ENCODE measurements at places on chromosomes 6 and 20. TPM values are rescaled to one million over a fixed set of nuclear protein-coding genes. Genes with fewer than 3 reads are reported as not detected.

DNA sequence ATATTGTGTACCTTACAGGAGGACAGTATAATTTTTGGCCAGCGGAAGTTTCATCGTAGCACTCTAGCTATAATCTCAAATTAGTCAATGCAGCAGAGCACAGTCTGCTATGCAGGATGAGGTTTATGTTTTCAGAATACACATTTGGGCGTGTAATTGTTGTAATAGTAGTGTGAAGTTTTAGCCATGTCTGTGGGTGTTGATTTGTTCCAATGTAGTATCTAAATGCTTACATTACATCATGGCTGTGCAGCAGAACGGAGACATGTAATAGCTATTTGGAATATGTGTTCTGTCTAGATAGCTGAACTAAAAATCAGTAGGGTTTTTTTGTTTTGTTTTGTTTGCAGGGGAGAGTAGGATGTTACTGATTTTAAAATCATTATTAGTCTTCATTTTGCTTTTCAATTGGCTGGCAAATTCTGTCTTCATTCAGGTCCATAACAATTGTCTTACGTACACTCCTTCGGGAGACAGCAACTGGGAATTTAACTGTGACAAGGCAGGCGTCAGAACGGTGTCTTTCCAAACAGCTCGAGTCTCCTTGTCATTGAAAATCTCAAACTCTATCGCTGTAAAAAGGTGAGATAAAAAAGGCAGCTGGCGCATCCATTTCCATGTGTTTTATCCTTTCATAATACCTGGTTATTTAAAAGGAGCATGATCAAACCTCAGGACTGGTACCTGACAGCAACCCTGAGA lies 65.1 kb upstream of the CDH4 start:
- DNase-seq: no peak

GRCh38 chr6:106997392-106998158 lies 23.0 kb upstream of the CD24 start:
- DNase-seq: no peak

DNA sequence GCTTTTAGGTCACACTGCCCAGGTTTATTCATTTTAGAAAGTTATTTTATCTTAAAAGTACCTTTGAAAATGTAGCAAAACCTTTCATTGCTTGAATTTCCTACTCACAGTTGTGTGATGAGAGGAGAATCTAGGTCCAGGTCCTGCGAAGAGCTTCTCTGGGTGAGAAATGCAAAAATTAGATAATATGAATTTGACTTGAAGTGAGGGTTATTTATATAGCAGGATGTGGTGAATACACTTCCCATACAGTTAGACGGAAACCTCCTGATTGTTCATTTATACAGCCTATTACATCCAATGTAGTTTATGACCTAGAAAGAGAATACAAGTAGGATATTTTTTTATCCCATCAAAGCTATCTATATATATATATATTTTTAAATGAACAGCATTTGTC lies 30.5 kb downstream of the CDKAL1 start:
- DNase-seq: no peak

- DNase-seq: no peak
These were observed 66.4 kb upstream of the THBS2 start for GRCh38 chr6:169320013-169320412.

DNA sequence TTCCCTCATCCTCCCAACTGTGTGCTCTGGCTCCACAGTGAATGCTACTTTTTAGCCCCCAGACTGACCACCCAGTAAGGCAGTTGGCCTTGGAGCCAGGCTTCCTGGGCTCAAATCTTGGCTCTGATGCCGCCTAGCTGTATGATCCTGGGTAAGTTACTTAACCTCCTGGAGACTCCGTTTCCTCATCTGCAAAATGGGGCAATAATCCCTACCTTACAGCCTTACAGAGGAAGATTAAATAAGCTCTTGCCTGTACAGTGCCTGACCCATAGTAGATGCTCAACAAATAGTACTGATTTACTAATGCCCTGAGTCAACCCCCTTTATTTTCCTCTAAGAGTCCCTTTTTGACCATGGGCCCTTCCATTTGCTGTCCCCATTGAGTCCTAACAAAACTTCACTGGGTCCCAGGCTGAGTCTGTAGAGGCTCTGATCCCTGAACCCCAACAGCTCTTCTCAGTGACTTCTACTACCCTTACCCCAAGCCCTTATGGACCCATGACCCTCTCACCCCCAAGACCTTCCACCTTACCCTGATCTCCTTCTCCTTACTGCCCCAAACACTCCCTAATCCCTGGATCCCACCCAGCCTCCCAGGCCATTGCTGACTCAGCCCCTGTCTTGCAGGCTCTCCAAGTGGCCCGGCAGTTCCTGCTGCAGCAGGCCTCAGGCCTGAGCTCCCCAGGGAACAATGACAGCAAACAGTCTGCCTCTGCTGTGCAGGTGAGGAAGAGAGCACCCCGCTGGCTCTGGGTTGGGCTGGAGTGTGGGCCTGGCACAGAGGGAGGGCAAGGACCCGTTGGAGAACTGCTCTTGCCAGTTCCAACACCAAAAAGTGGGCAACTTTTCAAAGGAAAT lies 31.4 kb downstream of the FOXP4 start:
- no peak for DNase-seq

DNA sequence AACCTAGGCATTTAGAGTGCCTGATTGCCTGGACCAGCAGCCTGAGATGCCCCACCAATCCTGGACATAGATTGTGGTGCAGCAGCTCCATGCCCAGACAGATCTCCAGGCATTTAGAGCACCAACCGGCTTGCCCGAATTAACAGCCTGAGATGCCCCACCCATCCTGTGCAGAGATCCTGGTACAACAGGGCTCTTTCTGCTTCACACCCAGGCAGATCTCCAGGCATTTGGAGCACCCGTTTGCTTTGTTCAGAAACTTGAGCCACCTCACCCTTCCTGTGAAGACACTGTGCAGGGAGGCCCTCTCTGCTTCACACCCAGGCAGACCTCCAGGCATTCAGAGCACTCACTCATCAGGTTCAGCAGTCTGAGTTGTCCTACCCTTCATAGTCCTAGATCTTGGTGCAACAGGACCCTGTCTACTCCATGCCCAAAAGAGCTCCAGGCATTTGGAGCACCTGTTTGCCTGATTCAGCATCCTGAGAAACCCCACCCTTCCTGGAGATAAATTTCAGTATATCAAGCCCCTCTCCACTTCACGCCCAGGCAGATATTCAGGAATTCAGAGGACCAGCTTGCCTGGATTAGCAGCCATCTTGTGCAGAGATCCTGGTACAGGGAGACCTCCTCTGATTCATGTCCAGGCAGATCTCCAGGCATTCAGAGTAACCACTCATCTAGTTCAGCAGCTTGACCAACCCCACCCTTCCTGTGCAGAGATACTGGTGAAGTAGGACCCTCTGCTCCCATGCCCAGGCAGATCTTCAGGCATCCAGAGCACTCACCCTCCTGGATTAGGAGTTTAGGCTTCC lies 189.2 kb upstream of the FERMT1 start:
- no peak for DNase-seq

- no peak for DNase-seq
These were observed 200.0 kb downstream of the LY86 start for GRCh38 chr6:6788394-6789032.

DNA sequence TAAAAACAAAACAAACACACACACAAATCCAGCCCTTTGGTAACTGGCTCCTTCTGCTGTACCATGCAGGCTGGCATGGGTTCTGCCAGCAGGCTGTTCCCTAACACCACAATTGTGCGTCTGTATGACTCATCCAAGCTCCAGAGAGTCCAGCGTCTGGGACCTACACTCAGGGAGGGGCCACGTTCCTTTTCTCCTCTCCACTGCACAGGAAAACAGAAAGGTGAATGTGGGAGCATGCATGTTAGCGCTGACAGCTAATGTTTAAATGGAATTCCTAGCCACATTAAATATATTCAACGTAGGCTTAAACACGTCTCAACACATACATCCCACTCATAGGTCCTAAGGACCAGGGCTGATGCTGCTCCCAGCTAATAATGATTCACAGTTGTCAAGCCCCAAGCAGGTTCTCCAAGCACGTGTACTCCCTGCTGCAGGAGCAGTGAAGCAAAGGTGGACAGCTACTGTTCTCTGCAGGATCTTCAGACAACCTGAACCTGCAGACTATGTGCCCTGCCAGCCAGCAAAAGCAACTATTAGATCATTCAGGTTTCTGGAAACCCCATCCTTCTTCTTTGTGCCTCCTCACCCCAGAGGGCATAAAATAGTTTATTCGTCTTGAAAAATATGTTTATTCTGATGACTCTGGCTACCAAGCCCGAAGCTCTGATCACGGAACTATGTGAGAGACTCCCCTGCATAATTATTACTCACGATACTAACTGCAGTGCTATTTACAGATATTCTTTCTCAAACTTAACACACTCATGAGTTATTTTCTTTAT lies 20.9 kb downstream of the MAP1LC3A start:
- DNase-seq: peak; percentile 47

- DNase-seq: no peak
These were observed 201.5 kb upstream of the ZNF217 start for GRCh38 chr20:53795170-53795569.

Gene FBXO30
- 17.8 TPM for total RNA-seq

All from psoas muscle (tissue), 8 donors.